OCI-LY7 (cell line): ENCODE measurements at places on chromosomes 5 and 9. TPM values are rescaled to one million over a fixed set of nuclear protein-coding genes. Genes with fewer than 3 reads are reported as not detected.

The DBN1 gene
- 21.3 and 22.0 TPM in 2 replicates for total RNA-seq

The OLFML2A gene
- total RNA-seq = 6.0 and 6.7 TPM in 2 replicates

The SLCO6A1 gene
- not detected in 2 replicates for total RNA-seq

The LOX gene
- not detected in 2 replicates for total RNA-seq

The SPINK5 gene
- total RNA-seq = not detected in 2 replicates

The SLC34A1 gene
- total RNA-seq = 0.46 and 0.63 TPM in 2 replicates

The RNF183 gene
- total RNA-seq = not detected in 2 replicates
